Glomerular endothelial cell (primary cell): ENCODE measurements at places on chromosomes 12 and 14. TPM values are rescaled to one million over a fixed set of nuclear protein-coding genes. Genes with fewer than 3 reads are reported as not detected.
A peak's percentile ranks its signal among the peaks of the same experiment; 100 is the strongest.

The CCDC184 gene
- 0.41 TPM in 1 of 2 replicates, not detected in the other for total RNA-seq

The TAS2R50 gene
- total RNA-seq = 0.15 and 2.0 TPM in 2 replicates

GRCh38 chr14:100675699-100676684, 50.7 kb upstream of the DLK1 start:
- DNase-seq = no peak

DNA sequence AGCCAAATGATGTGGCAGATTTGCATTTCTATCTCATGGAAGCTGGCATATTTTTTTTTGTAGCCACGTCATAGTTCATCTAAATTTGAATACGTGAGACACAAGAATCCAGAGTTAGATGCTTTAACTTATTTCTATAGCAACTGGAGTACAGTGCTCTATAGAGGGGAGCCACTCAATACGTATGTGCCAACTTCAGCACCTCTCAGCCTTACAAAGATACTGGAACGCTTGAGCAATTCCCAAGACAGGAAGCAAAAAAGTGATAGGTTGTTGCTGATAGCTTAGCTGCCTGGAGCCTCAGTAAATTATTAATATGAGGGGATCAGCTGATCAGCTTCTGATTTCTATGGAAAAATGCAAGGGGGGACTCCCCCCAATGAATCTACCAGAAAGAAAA, 24.1 kb upstream of the PELI2 start:
- no peak for DNase-seq

GRCh38 chr12:101696251-101697196, 916 bp upstream of the CHPT1 start:
- peak; percentile 4 for DNase-seq

- DNase-seq = no peak
Measured at GRCh38 chr14:22276913-22277816, 311.9 kb downstream of the DAD1 start.

GRCh38 chr12:1310653-1311052, 283.7 kb downstream of the FBXL14 start:
- DNase-seq = no peak

- no peak for DNase-seq
Measured at GRCh38 chr14:95741781-95742180, 27.9 kb upstream of the TCL1A start.

The ST8SIA1 gene
- total RNA-seq = 1.0 and 1.2 TPM in 2 replicates

DNA sequence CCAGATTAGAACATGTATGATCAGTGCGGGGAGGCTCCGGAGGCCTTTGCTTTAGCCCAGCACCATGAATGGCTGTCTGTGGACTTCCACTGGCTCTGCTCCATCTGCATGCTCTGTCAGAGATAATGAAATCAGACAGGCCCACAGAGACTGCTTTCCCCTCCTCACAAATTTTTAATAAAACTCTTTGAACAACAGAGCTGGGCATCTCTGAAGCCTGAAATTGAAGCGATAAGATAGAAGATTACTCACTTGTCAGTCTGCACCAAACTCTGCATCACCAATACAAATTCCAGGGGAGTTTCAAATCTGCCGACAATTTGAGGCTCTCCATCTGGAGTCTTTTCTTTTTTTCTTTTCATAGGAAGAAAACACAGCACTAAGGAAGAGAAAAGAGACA, 110.0 kb downstream of the DYRK2 start:
- no peak for DNase-seq

GRCh38 chr14:100472094-100472455, 115.1 kb downstream of the BEGAIN start:
- no peak for DNase-seq

The TUBA1B gene
- total RNA-seq = 1,215 and 1,250 TPM in 2 replicates

GRCh38 chr12:92078167-92079053, 67.2 kb downstream of the BTG1 start:
- no peak for DNase-seq

The VTI1B gene
- 49.4 and 50.7 TPM in 2 replicates for total RNA-seq

GRCh38 chr14:88947646-88948598, 123.5 kb downstream of the TTC8 start:
- DNase-seq = no peak

DNA sequence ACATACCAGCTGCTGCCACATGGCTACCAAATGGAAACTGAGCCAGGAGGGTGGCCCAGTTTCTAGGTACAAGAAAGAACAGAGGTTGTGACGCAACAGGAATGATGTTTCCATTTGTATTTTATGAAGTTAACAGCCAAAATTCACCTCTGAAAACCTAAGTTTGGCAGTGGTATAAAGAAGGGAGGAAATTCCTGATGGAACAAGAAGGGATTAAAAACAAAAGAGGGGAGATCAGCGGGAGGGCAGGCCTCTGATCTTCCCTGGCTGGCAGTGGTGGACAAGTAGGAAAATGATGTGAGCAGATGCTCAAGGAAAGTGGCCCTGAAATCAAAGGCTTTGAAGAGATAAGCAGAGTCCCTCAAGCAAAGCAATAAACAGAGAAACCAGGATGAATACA, 47.3 kb upstream of the BCL2L14 start:
- DNase-seq = no peak

DNA sequence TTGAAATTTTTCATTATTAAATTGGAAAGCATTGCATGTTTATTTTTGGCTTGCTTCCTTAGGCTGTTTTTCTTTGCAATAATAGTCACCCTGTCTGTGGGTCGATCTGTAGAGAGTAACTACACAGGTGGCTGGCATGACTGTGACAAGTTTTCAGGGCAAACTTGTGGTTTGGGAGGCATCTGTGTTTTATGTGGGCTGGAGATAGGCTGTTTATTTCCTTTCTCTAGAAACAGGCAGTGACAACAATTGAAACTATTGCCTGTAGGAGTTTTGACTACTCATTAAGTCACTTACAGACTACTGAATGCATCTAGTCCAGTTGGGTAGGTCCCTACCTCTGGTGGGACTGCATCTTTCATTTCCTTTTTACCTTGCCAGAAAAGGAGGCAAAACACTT, 155.6 kb downstream of the DYRK2 start:
- DNase-seq = no peak

DNA sequence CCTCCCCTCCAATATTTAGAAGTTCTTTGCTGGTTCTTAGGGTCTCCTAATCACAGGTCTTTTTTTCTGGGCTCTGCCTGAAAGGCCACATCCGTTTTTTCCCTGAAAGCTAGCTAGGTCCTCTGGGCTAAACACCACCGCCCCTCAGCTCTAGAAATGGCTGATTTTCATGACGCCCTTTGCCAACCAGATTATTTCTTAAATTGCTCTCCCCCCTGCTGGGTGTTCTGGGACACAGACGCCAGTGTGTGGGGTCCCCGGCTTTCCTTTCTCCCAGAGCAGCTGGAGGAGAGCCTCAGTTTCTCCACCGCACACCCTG, 45.3 kb upstream of the ATP23 start:
- DNase-seq = no peak

The TMEM229B gene
- 1.6 and 2.9 TPM in 2 replicates for total RNA-seq

- no peak for DNase-seq
Measured at GRCh38 chr12:123118497-123118896, 32.4 kb downstream of the PITPNM2 start.

- DNase-seq = no peak
Measured at GRCh38 chr14:93731753-93732152, 56.5 kb downstream of the PRIMA1 start.

The TUBA1C gene
- total RNA-seq = 522 and 561 TPM in 2 replicates

The FOXG1 gene
- total RNA-seq = not detected in 2 replicates

DNA sequence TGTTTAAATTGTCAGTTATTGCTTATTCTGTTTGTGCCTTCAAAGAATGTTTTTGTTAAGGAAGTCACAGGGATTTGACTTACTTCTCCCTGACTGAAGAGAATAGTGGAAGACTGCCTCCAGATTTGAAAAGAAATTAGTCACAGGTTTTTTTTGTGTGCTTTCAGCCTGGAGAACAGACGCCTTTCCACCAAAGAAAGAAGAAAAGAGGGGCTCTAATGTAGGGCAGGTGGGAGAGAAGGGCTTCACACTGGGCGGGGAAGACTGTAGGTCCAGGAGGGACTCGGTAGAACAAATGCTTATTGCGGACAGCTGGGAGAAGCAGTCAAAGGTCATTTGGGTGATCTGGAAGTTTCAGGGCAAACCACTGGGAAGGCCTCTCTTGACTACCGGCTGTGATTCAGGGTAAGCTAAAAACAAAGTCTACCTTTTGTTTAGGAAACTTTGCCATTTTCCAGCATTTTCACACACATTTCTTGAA, 76.8 kb downstream of the SAMD4A start:
- DNase-seq = no peak

DNA sequence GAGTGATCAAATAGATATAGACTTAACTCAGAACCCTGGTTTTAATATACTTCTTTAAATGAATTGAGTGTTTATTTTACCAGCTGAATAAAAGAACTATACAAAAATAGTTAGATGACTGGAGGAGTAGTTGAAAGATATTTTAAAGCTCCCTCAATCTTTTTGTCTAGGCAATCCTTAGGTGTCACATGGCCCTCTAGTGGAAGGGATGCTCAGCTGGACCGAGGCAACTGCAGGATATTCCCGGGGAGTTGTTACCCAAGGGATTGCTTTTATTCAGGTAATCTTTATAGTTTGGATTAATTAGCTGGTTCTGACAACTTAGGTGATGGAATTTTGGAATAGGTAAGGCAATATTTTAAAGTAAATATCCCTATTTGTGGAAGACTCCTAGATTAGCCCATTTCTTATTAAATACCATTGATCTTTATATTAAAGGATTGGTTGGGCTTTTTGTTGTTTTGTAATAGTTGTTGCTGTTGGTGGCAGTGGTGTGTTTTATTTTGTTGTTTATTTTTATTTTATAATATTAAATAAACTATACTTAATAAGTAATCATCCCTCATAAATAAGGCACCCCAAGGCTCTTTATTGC, 57.1 kb downstream of the ZDHHC17 start:
- no peak for DNase-seq

The SLC15A5 gene
- not detected in 2 replicates for total RNA-seq

The RTL1 gene
- total RNA-seq = 0.10 TPM in 1 of 2 replicates, not detected in the other

GRCh38 chr12:82314406-82314892, 43.7 kb downstream of the CCDC59 start:
- DNase-seq = no peak

DNA sequence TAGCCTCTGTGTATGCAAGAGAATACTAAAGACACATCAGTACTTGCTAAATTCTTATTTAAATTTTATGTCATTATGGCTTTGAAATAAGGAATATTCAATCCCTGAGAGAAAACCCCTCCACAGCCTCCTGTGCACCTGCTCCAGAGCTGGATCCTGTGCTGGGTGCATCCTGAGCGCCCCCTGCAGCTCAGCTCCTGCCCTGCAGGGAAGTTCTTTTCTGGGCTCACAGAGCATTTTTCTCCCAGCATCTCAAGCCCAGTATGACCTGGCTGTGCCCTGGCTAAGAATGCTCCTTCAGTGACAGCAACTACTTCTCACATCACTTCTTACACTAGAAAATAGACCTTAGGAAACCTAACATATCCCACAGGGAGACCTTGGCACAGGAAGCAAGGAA, 1211.7 kb downstream of the TMEM121 start:
- no peak for DNase-seq
